ENCODE measurements at places on chromosomes 12 and 14. TPM values are rescaled to one million over a fixed set of nuclear protein-coding genes. Genes with fewer than 3 reads are reported as not detected.

SCARB1 gene
- total RNA-seq, result 20.2 TPM

PNN gene
- total RNA-seq, result 50.8 TPM

P3H3 gene
- 29.5 TPM for total RNA-seq

KERA gene
- 0.15 TPM for total RNA-seq

OTOGL gene
- total RNA-seq, result 0.16 TPM

OR11H7 gene
- not detected for total RNA-seq

KRAS gene
- 15.7 TPM for total RNA-seq

SERPINA5 gene
- 4.3 TPM for total RNA-seq

LAG3 gene
- 0.44 TPM for total RNA-seq

SLC2A14 gene
- total RNA-seq, result not detected

DNA sequence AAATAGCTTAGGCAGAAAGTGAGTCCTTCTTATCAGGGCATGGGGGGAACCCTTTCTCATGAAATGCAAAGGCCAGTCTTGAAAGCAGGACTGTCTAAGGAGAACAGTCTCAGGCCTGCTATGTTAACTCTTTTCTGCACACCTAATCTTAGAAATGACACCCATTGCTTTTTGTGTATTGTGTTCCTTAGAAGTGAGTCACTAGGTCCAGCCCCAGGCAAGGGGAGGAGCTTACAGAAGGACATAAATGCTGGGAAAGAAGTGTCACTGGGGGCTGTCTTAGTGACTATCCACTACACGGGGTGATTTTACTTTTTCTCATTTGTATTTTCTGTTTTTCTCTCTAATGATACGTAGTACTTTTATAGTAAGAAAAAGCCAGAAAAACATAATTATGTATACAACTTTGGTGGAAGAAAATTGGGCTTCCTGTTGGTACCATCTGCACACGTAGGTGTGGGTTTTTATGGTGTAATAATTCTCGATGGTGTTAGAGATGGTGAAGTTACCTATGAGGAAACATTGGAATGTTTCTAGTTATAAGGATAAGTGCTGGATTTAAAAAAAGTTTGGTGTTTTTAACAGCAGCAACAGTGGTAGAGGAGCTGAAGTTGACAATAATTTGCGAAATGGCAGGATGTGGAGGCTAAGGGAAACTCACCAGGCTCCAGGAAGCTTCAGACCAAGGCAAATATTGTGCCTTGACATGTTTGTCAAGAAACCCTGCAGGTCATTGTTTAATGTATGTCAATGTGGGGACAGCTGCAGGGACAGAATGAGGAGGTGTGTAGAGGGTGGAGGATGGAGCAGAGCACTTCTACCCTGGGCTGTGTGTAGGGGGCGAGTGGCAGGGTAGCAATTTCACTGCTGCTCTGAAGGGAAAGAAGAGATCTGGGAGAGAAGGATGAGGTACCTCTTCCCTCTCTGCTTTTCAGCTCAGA lies 214.9 kb downstream of the KTN1 start:
- no peaks in the 10 kb centered on the region for H3K4me1 ChIP-seq
- DNase-seq, result no peak
- H3K36me3 ChIP-seq, result no peaks in the 10 kb centered on the region
- no peaks in the 10 kb centered on the region for H3K27me3 ChIP-seq

GRCh38 chr14:96146131-96146771 lies 58.4 kb upstream of the BDKRB2 start:
- no peak overlapping the region for H3K4me3 ChIP-seq
- peak overlapping the region; percentile 52 for H3K27ac ChIP-seq
- H3K27me3 ChIP-seq, result no peaks in the 10 kb centered on the region
- no peaks in the 10 kb centered on the region for H3K36me3 ChIP-seq
- DNase-seq, result peak; percentile 73
- no peaks in the 10 kb centered on the region for H3K4me1 ChIP-seq

- H3K36me3 ChIP-seq, result no peaks in the 10 kb centered on the region
- H3K4me1 ChIP-seq, result no peaks in the 10 kb centered on the region
- no peaks in the 10 kb centered on the region for H3K27me3 ChIP-seq
- peak overlapping the region; percentile 9 for H3K27ac ChIP-seq
- DNase-seq, result no peak
Measured at GRCh38 chr14:96274543-96274942, 18.5 kb downstream of the BDKRB1 start.

DNA sequence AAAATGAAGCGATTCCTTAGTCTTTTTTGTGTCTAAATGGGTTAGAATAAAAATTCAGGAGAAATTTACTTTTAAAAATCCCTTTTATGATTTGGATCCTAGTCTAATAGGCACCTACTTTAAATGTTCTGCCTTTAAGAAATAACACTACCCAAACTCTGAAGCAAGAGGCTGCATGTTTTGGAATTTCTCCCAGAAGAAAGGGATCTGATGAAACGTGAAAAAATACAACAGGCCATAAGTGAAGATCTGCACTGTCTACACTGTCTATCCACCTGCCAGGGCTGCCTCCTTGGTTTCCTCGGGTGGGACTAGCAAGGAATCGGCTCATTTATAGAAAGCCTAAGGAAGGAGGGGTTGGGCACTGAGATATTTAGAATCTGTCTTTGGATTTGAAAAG lies 22.1 kb downstream of the ACVR1B start:
- no peaks in the 10 kb centered on the region for H3K27me3 ChIP-seq
- H3K36me3 ChIP-seq, result no peaks in the 10 kb centered on the region
- DNase-seq, result no peak
- no peak overlapping the region for H3K27ac ChIP-seq
- no peaks in the 10 kb centered on the region for H3K4me1 ChIP-seq

GRCh38 chr14:35134329-35135123 lies 12.2 kb downstream of the PRORP start:
- no peaks in the 10 kb centered on the region for H3K36me3 ChIP-seq
- H3K27me3 ChIP-seq, result no peaks in the 10 kb centered on the region
- no peaks in the 10 kb centered on the region for H3K4me1 ChIP-seq
- H3K27ac ChIP-seq, result no peak overlapping the region

GRCh38 chr14:29643433-29644211 lies 284.0 kb downstream of the PRKD1 start:
- no peaks in the 10 kb centered on the region for H3K27me3 ChIP-seq
- H3K27ac ChIP-seq, result no peak overlapping the region
- no peaks in the 10 kb centered on the region for H3K4me1 ChIP-seq
- no peaks in the 10 kb centered on the region for H3K36me3 ChIP-seq
- H3K4me3 ChIP-seq, result no peak overlapping the region

DNA sequence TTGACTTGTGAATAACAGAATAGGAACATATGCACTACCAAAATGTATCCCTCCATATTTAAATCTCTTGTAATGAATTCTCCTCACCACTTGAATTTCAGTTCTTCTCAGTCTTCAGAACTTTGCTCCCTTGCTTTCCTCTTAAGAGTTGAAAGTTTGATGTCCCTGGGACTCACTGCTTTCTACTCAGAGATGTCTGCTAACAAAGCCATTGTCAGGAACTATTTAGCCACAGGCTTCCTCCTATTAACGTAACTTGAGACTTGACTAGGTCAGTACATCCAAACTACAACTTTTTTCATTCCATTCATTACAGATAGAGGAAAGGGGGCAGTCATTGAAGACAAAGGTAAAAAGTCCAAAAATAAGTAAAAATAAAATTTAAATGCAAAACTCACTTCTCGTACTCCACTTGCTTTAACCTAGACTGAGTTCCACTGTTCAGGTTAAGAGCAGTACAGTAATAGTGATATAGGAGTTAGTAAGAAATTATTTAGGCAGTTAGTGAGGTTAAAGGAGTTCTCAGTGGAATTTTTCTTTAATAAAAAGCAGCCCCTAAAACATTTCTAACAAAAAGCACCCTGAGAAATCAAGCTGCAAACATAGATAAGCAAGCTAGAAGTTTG lies 364.2 kb downstream of the SOX5 start:
- H3K27ac ChIP-seq, result no peak overlapping the region
- H3K4me3 ChIP-seq, result no peak overlapping the region
- no peaks in the 10 kb centered on the region for H3K4me1 ChIP-seq
- H3K36me3 ChIP-seq, result no peaks in the 10 kb centered on the region
- no peak for DNase-seq
- no peaks in the 10 kb centered on the region for H3K27me3 ChIP-seq

DNA sequence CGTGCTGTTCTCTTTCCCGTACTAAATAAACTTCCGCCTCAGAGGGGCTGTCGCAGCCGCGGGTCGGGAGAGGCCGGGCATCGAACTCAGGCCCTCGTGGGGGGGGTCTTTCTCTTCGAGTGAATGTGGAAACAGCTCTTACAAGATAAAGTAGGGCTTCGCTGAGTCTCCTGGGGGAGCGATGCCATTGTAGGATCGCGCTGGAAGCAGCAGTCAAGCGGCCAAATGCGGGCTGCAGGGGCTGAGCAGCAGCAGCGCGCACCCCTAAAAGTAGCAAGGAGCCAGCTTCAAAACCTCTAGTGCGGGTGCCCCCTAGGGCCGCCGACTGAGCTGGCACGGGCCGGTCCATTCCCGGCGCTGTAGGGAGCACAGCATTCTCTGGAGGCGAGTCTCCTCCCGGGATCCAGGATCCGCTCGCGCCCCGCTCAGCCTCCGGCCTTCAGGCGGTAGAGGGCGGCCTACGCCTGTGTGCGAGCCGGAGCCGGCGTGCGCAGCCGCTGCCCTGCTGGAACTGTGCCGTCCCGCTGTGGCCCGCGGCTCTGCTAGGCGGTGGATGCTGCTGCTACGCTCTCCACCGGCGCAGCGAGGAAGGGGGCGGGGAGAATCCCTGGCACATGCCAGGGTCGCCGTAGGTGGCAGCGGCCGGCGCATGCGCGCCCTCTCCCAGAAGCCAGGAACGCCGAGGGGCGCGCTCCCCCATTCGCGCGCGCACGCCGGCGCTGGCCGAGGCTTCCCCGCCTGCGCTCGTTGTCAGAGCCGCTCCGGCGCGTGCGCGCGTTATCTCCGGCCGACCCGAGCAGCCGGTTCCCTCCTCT lies at the start of gene FUT8:
Gene FUT8, plus strand, starts transcription at position 699 of the 815 bp plus-strand sequence. CDS start 148,834 bp downstream, outside the sequence.
- no peaks in the 10 kb centered on the region for H3K27me3 ChIP-seq
- H3K36me3 ChIP-seq, result no peaks in the 10 kb centered on the region

GRCh38 chr12:4252601-4253000 lies 21.0 kb upstream of the CCND2 start:
- no peaks in the 10 kb centered on the region for H3K4me1 ChIP-seq
- no peak for DNase-seq
- H3K27ac ChIP-seq, result no peak overlapping the region

DNA sequence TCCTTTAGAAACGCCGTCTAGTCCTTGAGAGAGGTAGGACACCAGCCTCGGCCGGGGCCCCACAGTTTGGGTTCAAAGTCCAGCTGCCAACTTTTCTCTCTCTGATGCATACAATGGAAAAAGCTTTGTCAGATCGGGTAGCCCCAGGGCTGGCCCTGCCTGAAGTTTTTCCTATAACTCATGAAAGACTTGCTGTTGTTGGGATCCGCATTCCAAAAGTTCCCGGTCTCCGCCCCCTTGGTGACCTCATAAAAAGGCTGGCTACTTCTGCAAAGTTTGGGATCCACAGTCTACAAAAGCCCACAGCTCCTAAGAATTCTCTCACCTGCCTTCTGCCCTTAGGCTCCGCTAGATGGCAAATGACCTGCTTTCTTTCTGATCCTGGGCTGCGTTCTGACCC lies 35.3 kb upstream of the CLEC6A start:
- H3K27me3 ChIP-seq, result no peaks in the 10 kb centered on the region
- no peak overlapping the region for H3K27ac ChIP-seq
- H3K36me3 ChIP-seq, result no peaks in the 10 kb centered on the region
- no peak for DNase-seq

DNA sequence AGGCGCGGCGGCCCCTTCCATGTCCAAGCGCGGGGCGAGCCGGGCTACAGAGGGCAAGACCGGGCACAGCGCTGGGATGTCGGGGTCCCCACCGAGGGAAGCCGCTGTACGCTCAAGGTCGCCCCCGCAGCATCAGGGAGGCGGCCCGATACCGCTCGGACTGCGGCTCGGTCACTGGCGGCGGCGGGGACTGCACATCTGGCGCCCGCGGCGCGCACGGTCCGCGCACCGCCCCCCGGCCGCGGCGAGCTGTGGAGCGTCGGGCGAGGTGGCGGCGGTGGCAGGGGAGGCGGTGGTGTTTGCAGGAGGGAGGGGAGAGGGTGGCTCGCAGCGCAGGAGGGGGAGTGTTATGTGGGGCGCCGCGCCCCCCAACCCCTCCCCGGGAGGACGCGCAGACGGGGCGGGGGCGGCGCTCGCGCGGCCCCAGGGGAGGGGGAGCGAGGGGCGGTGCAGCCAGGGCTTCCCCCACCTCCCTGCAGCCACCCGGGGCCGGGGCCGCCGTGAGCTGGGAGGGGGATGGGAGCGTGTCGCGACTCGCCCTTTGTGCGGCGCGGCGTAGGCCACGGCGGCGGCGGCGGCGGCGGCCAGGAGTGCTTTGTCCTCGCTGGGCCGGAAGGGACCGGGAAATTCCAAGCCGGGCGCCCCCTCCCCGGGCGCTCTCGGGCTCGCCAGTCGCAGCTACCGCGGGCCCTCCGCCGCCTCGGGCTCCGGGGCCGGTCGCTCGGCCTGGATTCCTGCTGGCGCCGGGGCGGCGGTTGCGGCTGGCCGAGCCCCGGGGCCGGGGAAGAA lies at the start of gene NUAK1:
Gene NUAK1, minus strand, starts transcription at position 322 of the 789 bp plus-strand sequence. Its CDS starts 301 bp downstream, at position 21.
- no peaks in the 10 kb centered on the region for H3K36me3 ChIP-seq
- H3K4me3 ChIP-seq, result peak within 1 kb of the TSS; percentile 81
- H3K27ac ChIP-seq, result peak within 1 kb of the TSS; percentile 88
- no peaks in the 10 kb centered on the region for H3K4me1 ChIP-seq
- no peaks in the 10 kb centered on the region for H3K27me3 ChIP-seq
- no peak for DNase-seq

- no peaks in the 10 kb centered on the region for H3K36me3 ChIP-seq
- peaks cover 5% of the 10 kb centered on the region for H3K4me1 ChIP-seq
- H3K27me3 ChIP-seq, result no peaks in the 10 kb centered on the region
- DNase-seq, result no peak
- H3K4me3 ChIP-seq, result no peak overlapping the region
Measured at GRCh38 chr14:93977790-93978581, 1.6 kb upstream of the ASB2 start.

DNA sequence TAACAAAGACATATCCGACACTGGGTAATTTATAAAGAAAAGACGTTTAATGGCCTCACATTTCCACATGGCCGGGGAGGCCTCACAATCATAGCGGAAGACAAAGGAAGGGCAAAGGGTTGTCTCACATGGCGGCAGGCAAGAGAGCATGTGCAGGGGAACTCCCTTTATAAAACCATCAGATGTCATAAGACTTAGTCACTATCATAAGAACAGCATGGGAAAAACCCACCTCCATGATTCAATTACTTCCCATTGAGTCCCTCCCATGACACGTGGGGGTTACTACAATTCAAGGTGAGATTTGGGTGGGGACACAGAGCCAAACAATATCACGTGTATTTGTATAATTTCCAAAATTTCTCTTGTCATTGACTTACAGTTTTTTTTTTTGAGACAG lies 5.5 kb upstream of the LMNTD1 start:
- no peaks in the 10 kb centered on the region for H3K27me3 ChIP-seq
- H3K4me3 ChIP-seq, result no peak overlapping the region
- H3K27ac ChIP-seq, result no peak overlapping the region
- DNase-seq, result no peak
- no peaks in the 10 kb centered on the region for H3K36me3 ChIP-seq

GRCh38 chr14:68748691-68749090 lies 44.2 kb downstream of the ZFP36L1 start:
- no peaks in the 10 kb centered on the region for H3K27me3 ChIP-seq
- no peak overlapping the region for H3K27ac ChIP-seq
- no peaks in the 10 kb centered on the region for H3K4me1 ChIP-seq

- DNase-seq, result no peak
- H3K36me3 ChIP-seq, result no peaks in the 10 kb centered on the region
- no peak overlapping the region for H3K27ac ChIP-seq
- H3K4me1 ChIP-seq, result no peaks in the 10 kb centered on the region
- H3K27me3 ChIP-seq, result no peaks in the 10 kb centered on the region
Measured at GRCh38 chr14:32980902-32981501, 42.3 kb downstream of the NPAS3 start.
